ENCODE measurements at places on chromosomes 11 and 22.
A peak's percentile ranks its signal among the peaks of the same experiment; 100 is the strongest.

DNA sequence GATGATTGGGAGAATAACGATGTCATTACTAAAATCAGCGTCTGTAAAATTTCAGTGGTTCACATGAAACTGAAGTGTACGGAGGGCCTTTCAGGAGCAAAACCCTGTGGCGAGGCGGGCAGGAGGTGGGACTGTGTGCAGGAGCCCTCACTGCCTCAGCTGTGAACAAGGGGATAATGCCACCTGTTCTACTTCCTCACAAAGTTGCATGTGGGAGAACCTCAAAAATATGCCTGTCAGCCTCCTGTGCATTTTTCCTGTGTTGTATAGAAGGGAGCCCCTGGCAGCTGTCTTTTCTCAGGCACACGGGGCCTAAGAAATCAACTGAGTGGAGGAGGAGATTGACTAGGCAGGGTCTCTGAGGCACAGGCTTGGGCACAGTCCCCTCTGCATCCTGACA is 43.0 kb upstream of the MYO18B start:
- DNase-seq: no peak

GRCh38 chr11:75398906-75399305 is 412 bp upstream of the RPS3 start:
- no peak for DNase-seq

DNA sequence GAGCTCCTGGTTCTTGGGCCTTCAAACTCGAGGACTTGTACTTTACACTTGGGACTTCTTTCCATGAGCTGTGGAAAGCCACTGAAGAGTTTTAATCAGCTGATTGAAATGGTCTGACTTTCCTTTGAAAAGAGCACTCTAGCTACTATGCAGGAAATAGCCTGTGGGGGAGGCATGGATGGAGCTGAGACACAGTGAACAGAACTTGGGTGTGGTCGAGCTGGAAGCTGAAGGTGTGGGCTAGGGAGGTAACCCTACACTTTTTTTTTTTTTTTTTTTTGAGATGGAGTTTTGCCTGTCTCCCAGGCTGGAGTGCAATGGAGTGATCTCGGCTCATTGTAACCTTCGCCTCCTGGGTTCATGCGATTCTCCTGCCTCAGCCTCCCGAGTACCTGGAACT is 17.5 kb upstream of the CAPRIN1 start:
- DNase-seq: no peak

DNA sequence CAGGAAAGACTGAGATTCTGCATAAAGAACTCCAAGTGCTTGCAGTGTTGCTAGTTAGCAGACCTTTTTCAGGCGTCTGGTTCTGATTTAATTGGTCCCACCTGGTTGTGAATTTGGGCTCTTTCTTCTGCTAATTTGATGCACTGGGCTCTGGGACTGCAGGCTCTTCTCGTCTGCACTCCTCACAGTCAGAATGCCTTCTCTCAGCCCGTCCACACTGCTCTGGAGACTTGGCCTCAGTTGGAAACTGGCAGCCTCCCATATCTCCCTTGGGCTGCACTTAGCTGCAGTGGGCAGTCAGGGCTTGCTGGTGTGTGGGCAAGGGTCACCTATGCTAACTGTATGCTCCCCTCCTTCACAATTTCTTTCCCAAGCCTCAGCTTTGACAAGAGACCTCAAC is 1.5 kb downstream of the TRIM6 start:
- no peak for DNase-seq

GRCh38 chr11:83306200-83307080 is 20.3 kb upstream of the CCDC90B start:
- no peak for DNase-seq

DNA sequence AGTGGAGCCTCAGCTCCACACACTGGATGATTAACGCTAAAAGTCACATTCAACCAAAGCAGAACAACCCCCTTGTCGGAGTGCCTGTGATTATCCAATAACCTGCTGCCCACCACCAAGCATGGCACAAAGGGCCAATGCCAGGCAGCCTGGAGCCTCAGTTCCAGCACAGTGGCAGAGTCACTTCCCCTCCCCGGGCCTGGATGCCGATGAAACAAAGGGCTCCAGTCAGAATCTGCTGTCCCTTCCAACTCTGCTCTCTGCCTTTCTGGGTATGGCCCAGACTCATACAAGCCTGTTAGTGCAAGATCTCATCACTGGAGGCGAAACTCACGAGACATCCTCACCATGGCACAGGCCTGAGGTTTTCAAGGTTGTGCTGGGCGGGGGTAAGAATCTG is 52.1 kb downstream of the CLTCL1 start:
- no peak for DNase-seq

- DNase-seq: no peak
Measured at GRCh38 chr11:123543797-123544196, 110.6 kb downstream of the SCN3B start.

- DNase-seq: peak; percentile 75
Measured at GRCh38 chr11:19241260-19242178, 774 bp upstream of the E2F8 start.

GRCh38 chr11:129538323-129538722 is 162.7 kb downstream of the BARX2 start:
- DNase-seq: no peak

DNA sequence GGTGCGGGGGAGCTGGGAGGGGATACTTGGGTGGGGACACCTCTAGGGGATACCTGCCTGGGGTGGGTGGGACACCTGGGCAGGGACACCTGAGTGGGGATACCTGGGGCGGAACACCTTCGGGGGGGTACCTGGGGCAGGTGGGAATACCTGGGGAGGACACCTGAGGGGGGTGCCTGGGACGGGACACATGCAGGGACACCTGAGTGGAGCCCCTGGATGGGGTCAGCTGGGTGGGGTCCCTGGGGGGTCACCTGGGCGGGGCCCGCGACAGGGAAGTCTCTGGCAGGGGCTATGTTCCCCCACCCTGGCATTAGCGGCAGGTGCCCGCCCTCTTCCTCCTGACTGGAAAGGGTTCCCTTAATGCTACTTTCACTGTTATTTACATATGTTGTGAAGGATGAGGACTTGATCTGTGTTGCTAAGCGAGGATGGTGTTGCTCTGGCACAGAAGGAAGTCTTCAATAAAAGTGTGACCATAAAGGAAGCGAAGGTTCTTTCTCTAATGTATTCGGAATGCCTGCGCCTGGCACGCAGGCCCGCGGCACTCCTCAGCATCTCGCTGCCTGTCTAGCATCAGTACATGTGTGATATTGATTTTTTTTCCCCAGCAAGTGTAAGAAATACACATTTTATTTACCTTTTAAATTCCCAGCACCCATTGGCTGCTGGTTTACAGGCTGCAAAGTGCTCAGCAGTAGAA is 801.7 kb downstream of the BRD1 start:
- peak; percentile 37 for DNase-seq

- DNase-seq: no peak
Measured at GRCh38 chr11:111360150-111361043, 18.7 kb downstream of the POU2AF1 start.

DNA sequence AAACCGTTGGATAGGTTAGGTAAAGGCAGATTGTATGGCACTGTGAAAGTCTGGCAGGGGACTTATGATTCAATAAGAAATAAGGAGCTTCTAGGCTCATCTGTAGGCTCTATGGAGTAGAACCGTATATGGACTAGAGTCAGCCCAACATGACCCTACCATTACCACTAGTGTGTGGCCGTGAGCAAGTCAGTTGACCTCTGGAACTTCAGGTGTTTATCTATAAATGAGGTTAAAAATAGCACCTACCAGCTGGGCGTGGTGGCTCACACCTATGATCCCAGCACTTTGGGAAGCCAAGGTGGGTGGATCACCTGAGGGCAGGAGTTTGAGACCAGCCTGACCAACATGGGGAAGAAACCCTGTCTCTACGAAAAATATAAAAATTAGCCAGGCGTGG is 4.4 kb downstream of the HINFP start:
- DNase-seq: no peak

DNA sequence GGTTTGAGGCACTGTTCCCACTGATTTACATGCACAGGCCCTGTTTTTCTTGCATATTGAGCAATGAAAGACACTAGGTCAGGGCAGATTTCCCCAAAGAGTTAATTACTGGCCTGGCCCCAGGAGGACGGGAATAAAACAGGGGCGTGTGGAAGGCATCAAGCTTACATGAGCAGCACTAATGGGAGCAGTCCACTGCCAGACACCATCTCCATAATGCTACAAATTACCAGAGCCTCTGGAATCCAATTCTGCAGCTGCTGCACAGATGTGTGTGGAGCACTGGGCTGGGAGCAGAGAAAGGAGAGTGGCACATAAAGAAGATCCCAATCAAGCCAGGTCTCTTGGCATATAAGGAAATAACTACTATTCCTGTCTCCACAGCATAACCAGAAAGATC is 96.9 kb downstream of the CCDC34 start:
- peak; percentile 44 for DNase-seq

DNA sequence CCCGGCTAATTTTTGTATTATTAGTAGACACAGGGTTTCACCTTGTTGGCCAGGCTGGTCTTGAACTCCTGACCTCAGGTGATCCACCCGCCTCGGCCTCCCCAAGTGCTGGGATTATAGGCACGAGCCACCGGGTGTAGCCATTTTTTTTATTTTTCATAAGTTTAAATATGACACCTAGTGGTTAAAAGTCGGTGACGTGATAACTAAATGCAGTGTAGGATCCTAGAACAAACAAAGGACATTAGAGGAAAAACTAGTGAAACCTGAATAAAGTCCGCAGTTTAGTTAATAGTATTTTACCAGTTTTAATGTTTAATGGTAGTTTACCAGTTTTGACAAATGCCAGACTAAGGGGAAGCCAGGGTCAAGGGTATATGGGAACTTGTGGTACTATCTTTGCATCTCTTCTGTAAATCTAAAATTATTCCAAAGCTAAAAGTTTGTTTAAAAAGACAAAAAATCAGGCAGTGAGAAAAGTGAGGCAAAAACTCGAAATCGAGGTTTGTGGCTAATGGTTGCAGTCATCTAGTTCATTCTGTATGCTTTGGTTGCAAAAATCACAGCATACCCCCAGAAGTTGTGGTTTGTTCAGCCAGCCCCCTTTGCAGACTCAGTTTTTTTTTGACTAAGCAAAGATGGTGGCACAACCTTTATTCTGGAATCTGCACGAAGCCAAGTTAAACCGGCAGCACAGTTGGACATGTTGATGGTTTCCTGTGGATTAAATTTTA is 29.6 kb downstream of the TOM1 start:
- no peak for DNase-seq

- peak; percentile 85 for DNase-seq
Measured at GRCh38 chr22:32699001-32699582, 102.4 kb upstream of the TIMP3 start.

DNA sequence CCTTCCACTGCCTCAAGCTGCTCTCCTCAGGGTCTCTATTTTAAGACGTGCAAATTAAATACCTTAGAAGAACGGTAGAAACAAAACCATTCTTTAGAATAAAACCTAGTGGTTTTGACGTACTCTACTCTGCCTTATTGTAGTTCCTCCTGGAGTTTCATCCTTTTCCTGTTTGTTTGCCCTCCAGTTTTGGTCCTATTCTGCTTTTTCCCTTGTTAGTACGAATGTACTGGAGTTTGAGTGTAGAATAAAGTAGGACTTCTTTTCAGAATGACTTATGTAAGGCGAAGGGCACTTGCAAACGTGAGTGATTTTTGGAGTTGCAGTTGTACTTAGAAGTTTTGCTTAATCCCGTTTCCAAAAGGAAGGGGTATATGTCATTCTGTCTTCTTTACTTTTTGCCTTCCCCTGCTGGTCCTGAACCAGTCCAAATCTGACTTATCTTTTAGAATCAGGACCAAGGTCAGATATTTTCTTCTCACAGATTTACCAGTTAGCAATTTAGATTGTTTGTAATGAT is 1.4 kb downstream of the SIK2 start:
- no peak for DNase-seq

DNA sequence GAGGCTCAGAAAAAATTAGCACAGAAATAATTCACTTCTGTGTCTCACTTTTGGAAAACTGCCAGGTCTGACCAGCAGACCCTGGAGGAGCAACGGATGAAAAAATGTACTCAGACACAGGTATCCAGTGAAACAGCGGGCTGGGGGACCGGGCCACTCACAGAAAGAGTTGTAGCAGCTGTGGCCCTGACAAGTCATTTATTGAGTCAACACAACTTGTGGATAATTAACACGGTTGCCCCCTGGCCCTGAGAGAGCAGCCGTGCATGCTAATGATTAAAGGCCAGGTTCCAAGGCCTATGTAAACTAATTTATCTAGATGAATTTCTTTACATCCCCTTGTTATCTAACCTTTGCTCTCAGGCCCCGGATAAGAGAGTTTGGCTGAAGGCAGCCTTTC is 131.3 kb downstream of the AASDHPPT start:
- DNase-seq: no peak

DNA sequence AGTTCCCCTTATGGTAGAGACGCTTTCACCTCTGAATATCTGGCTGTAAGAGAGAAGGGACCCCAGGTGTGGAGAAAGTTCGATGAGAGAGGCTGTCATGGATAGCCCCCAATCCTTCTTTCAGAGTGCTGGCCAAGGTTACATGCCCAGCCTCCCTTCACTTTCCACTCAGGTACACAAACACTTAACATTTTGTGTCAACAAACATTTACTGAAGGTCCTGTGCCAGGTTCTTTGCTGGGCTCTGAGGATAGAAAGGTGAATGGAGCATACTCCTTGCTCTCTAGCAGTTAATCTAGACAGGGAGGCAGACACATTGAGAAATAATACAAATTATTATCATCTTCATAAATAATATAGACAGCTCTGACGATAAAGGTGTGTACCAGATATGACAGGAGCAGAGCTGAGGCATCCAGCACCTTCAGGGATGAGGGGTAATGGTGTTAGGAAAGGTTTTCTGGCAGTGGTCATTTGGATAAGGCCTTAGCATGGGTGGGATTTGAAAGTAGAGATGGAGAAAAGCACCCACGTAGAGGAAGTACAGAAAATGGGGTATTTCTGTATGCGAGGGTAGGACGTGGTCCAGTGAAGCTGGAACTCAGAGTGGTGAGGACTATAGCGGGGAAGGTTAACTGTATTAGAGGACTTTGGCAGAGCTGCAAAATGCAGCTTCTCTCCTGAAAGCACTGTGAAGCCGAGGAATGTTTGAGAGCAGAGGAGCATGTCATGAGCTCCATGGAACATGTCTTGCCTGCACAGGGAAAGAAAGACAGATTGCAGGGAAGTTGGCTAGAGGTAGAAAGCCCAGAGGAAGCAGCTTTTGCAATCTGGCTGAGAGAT is 19.6 kb downstream of the PPFIBP2 start:
- no peak for DNase-seq

DNA sequence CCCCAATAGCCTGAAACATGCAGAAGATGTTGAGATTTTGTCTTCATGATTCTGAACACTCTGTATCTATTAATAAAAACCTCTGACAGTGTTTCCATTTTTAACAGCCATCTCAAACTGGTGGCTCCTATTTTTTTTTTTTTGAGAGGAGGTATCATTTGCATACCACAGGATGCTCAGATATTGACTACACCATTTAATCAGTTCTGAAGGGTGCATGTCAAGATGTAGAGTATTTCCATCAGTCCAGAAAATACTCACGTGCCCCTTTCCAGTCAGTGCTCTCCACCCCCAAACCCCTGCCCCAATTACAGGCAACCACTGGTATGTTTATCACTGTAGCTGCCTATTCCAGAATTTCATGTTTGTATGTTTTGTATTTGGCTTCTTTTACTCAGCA is 85.3 kb upstream of the SORL1-AS1 start:
- DNase-seq: no peak
